ENCODE measurements at places on chromosomes 6 and 20.

- DNase-seq, result no peak
Observed at GRCh38 chr6:81126150-81126549, 626.3 kb downstream of the TENT5A start.

GRCh38 chr6:8558953-8559352, 123.6 kb upstream of the SLC35B3 start:
- no peak for DNase-seq

- peak; percentile 43 for DNase-seq
Observed at GRCh38 chr20:46351357-46352058, 43.2 kb upstream of the CDH22 start.

- no peak for DNase-seq
Observed at GRCh38 chr20:2932498-2932897, 59.2 kb downstream of the PTPRA start.

- no peak for DNase-seq
Observed at GRCh38 chr6:5781966-5782556, 224.7 kb downstream of the NRN1 start.

DNA sequence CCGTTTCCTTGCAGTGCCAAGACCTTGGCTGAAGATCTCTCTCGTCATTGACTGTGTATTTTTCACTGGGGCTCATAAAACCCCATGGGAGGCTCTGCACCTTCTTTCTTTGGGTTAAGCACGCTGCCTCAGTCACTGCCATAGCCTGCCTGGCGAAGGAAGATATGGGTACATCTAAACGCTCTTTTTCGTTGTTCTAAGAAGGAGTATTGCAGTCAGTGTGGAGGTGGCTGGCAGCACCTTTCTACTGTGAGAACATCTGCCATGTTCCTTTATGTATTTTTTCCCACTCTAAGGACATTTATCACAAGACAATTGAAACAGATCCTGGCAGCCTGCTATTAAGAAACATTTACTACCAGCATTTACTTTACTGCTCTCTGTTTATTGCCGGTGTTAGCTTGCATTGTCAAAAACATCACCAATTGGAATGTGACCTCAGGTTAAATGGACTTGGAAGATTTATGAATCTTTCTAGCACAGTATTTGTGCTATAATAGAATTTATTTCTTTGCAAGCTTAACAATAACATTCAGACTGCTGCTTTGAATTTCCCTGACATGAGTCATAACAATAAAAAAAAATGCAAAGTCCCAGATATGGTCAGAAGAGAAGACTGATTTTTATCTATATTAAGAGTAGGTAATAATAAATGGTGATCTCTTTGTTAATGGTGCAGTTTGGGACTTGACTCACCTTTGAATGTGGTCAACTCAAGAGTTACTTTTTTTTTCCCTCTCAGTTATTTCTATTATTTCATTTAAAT, 62.2 kb upstream of the CLDN20 start:
- no peak for DNase-seq

- no peak for DNase-seq
Observed at GRCh38 chr6:109760208-109760607, 69.1 kb downstream of the FIG4 start.

GRCh38 chr6:163888030-163888819, 473.7 kb downstream of the QKI start:
- no peak for DNase-seq

Measured in stimulated activated naive B cell treated with anti-CD40 and anti-IgM and Interleukin-4, amounts not matched to agents 10 μg/mL and 1 μg/mL and 100 μg/mL, for 72 hours (primary cell).